Central memory CD4-positive, alpha-beta T cell (primary cell): ENCODE measurements at places on chromosomes 3 and 15.

GRCh38 chr3:196111939-196112386 lies 30.1 kb upstream of the TFRC start:
- peak; percentile 56 for DNase-seq

DNA sequence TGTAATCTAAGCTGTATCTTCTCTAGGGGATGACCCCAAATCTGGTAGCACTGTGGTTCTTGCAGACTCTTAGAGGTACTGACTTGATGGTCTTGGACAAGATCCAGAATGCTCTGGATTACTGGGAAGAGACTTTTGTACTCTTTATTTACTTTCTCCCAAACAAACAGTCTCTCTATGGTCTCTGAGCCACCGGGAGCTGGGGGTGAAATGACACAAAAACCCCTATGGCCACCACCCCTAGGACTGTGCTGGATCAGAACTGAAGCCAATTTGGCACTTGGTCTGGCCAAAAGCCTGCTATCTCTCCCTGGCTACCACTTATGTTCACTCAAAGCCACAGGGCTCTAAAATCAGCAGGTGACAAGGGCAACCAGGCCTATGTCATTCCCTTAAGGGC lies 50.2 kb upstream of the SI start:
- DNase-seq, result no peak

GRCh38 chr3:177633671-177634207 lies 436.5 kb upstream of the TBL1XR1 start:
- no peak for DNase-seq

DNA sequence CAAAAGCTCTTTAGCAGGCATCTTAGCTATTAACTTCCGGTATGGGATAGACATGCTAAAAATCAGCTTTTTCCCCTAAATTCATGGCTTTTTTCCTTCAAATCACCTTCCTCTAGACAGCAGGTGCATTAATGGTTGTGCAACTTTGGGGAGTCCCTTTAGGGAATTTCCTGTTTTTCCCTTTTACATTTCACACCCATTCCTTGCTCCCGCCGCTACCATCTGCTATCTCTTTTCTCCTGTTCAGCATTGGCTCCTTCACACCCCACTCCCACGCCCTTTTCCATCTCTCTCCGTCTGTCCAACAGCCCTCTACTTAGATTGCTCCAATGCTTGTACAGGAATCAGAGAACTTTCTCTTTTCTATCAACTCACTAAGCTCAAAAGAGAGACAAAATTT lies 43.4 kb downstream of the FEZF2 start:
- DNase-seq, result no peak

DNA sequence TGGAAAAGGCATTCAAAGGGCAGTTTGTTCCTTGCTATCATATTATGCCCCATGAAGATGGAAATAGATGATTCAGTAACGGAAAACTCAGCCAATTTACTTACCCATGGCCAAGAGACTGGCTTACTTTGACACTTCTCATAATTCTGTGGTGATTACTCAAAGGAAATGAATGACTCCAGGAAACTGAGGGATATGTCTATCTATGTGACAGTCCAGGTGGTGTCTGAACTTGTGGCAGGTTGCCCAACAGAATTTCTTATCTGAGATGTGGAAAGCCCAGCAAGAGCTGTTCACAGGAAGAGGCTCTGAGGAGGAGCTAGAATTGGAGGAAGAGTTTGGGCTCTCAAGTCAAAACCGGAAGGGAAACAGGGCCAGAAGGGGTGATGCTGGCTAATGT lies 91.2 kb downstream of the KCNAB1 start:
- no peak for DNase-seq

DNA sequence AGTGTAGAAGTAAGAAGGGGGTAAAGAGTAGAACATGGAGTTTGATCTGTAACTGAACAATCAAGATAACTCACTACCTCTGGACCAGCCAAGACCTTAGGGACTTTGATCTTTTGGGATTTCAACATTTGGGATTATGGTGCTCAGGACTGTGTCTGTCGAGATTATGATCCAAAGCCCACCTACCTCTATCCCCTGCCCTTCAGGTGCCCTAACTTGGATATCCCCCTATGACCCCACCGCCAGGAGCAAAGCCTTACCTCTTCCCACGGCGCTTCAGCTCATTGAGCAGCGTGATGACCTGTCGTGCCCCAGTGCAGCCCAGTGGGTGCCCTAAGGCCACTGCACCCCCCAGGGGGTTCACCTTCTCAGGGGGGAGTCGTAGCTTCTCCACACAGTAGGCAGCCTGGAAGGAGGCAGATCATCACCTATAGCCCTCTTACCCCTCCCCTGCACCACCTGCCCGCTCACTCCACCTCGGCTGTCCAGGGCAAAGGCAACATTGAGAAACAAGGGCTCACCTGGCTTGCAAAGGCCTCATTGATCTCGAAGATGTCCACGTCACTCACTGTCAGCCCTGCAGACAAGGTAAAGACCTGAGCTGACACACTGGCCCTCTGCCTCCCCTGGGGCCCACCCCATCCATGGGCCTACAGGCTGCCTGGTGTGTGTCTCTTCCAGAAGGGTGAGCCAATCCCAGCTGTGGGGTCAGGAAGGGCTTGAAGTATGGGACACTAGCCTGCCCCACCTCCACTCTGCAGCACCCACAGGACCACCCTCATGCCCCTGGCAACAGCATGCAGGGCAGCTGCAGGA lies 11.4 kb downstream of the ACAA1 start:
- DNase-seq, result no peak

GRCh38 chr3:40247714-40248454 lies 61.6 kb upstream of the EIF1B start:
- DNase-seq, result no peak

GRCh38 chr3:102174832-102175374 lies 259.9 kb upstream of the ZPLD1 start:
- DNase-seq, result no peak

DNA sequence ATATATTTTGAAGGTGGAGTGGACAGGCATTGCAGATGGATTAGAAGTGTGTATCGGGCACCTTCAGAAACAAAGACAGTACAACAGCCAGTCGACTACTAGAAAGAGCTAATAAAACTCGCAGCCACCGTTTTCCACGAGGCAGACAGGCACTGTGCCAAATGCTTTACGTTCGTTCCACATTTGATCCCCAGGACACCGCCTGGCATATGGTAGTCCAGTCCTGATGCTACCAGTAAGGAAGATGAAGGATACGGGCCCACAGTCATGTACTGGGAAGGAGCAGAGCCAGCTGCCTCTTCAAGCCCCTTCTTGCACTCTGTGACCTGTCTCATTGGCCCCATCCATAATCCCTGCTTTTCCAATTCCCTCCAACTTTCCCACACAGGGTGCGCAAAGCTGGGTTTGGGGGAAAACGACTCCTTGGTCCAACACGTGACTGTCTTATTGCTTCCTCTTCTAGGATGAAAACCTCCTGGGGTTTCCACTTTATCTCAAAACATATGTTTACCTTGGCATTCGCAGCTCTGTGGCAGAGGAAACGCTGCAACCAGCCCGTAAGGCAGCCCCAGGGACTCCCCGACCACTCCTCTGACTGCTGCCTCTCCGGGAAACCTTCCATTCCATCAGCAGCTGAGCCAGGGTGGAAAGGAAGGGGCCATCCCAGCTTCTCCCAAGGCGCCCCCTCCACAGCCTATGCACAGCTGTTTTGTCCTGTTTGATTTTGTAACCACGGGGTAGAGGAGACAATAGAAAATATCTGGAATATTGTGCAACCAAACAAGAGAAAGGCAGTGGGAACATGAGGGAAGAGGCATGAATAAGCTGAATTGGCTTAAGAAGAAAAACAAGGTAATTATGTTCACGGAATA lies 107.4 kb downstream of the ADAMTS17 start:
- no peak for DNase-seq

GRCh38 chr3:191244242-191244867 lies 45.3 kb downstream of the OSTN start:
- no peak for DNase-seq

- DNase-seq, result no peak
These were observed 310.8 kb downstream of the PTPRG start for GRCh38 chr3:61872077-61872706.

DNA sequence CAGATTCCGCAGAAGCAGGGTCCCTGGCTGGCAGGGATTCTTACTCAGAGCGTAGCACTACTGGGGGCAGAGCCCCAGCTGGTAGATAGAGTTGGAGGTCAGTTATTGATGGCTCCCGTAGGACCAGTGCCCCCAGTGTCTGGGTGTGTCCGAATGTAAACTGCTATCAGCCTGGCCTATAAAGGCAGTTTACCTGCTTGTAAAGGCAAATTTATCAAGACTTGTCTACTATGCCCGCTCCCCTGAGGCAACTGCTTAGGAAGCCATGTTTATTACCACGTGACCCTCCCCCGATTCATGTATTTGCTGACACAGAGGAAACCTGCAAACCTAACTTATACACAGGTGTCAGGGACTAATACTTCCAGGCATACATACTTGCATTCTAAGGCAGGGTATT lies 607 bp upstream of the PPP1R14D start:
- no peak for DNase-seq

- no peak for DNase-seq
These were observed 13.5 kb downstream of the TARS3 start for GRCh38 chr15:101710806-101711205.

DNA sequence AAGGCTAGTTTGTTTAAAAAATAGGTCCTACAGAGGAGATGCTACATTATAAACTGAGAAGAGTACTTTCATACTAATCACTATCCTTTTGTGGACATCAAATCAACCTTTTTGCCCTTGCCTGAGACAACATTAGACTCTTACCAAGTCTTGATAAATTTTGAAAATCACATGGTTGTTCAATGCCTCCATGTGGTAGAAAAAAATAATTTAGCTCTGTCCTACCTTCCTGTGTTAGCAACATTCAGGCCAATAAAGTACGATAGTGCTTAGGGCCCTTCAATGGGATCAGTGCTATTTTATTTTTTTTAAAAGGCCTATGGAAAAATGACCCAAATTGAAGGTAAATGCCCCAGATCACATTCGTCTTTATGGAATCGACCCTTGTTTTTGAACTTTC lies 5.0 kb upstream of the UBE2E1 start:
- DNase-seq, result no peak

DNA sequence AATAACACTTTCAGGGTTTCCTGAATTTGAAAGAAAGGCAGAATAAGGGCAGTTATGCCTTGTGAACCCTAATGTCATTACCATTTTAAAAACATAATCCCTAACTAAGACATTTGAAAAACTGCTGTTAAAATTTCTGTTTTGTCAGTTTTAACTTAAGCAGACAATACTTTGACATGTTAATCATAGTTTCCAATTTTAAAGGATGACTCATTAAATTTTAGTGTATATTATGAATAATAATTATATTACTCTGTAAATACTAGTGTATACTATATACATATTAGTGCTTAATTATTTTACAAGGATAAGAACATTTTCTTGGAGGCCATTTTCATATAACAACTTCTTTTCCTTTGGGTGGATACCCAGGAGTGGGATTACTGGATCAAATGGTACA lies 553.1 kb upstream of the BCHE start:
- no peak for DNase-seq

DNA sequence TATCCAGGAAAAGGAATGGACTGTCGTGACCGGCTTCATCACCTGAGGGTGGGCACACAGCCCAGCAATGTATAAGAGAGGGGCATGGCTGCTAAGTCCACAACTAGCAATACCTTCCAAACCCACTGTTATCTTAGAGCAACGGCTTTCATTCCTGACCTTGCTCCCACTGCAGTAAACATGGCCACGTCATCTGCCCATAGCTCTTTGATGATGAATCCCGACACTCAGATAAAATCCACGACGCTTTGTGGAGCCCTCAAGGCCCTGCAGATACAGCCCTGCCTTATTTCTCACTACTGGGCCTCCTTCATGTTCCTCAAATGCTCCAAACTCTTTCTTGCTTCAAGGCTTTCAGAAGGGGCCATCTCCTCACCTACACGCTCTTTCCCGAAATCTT lies 114.0 kb downstream of the ADAMTS17 start:
- no peak for DNase-seq

DNA sequence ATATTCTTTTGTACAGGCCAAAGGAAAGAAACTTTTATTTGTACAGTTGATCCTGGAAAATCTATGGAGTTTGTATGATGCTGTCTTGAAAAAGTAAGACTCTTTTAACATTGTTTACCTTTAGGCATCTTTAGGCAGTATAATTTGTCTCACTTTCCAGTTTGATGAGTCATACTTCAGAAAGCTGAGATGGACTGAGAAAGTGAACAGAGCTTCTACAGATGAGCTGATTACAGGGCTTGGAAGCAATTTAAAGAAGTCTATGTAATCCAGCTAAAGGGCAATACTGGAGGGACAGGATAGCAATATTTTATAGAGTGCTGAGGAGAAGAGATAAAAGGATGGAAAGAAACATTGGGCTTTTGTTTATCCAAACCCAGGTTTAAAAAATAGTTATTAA lies 123.5 kb upstream of the GOLGA6L4 start:
- no peak for DNase-seq

DNA sequence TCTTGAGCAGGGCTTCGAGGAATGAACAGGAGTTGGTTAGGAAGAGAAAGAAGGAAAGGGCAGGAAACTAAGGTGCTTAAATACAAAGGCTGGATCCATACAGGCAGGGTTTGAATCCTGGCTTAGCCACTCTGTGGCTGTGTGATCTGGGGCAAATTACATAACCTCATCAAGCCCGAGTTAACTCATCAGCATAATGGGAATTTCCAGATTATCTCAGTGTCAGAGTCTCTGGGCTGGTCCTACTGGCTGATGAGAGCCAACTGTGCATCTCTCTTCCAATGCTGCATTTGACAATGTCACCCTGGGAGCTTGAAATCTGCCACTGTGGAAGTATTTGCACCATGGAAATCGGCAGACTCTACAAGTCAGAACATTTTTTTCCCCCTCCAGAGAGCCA lies 83.8 kb upstream of the SLC6A6 start:
- no peak for DNase-seq

DNA sequence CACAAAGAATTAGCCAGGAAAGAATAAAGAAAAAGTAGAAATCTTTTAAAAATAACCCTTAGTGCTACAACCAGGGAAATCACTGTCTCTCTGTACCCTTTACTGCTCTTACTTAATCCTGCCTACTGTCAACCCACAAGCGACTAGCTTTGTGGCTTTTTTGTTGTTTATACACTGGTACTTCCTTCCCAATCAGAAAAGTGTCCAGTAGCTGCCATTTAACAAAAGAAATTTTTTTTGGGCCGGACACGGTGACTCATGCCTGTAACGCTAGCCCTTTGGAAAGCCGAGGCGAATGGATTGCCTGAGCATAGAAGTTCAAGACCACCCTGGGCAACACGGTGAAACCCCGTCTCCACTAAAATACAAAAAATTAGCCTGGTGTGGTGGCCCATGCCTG lies 13.8 kb upstream of the FAM219B start:
- DNase-seq, result no peak

GRCh38 chr3:107401301-107401700 lies 24.1 kb downstream of the CCDC54 start:
- DNase-seq, result no peak

DNA sequence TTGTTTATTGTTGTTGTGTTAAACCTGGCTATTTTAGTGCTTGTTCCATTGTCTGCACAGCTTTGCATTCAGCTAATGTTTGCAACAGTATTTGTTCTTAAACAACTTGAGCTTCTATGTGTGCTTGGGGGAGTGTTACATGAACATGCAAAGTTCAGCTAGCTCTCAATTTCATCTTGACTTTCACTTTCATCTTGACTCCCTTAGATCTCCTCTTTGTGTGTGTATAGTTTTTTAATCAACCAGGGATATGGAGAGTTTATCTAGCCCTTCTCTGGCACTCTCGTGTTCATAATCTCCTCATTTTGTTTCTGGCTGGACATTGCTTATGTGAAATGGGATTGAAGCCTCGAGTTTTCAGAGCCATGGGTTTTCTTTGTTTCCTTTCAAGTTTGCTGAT lies 212.4 kb upstream of the ZBTB20 start:
- no peak for DNase-seq
